ENCODE measurements at places on chromosomes 2 and 18.

- no peak overlapping the region for H3K4me3 ChIP-seq
- H3K27me3 ChIP-seq = no peaks in the 10 kb centered on the region
- peaks cover 88% of the 10 kb centered on the region for H3K36me3 ChIP-seq
- no peak for DNase-seq
- no peak overlapping the region for H3K27ac ChIP-seq
Measured at GRCh38 chr2:230788554-230789175, 76.0 kb downstream of the CAB39 start.

GRCh38 chr2:155748131-155748530 is 584.4 kb downstream of the NR4A2 start:
- DNase-seq = no peak
- H3K4me3 ChIP-seq = no peak overlapping the region
- H3K36me3 ChIP-seq = no peaks in the 10 kb centered on the region
- no peaks in the 10 kb centered on the region for H3K4me1 ChIP-seq
- H3K27me3 ChIP-seq = no peaks in the 10 kb centered on the region
- no peak overlapping the region for H3K27ac ChIP-seq

DNA sequence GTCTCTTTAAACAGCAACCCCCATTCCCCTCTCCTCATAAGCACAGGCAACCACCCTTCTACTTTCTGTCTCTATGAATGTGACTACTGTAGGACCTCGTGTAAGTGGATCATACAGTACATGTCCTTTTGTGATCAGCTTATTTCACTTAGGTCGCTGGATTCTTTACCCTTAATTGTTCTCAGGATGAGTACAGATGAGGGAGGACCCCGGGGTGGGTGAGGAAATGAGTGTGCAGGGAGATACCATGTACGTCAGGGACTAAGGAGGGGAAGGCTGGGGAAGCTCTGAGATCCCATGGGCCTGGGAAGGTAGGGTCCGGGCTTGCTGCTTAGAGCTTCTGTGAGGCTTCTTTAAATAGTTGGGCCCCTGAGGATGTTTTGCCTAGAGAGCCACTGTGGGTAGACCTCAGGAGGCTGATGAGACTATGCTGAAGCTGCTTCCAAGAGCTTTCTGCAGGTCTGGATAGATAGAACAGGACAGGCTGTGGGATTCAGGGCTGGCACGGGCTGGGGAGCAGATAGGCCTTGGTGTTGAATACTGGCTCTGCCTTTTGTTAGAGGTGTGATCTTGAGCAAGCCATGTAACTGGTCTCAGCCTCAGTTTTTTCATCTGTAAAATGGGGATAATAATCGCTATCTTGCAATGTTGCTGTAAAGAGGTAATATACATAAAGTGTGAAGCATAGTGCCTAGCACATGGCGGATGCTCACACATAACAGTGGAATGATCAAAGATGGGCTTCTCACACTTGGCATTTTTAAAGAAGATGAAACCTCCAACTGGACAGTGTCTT is 155.3 kb downstream of the PRKCE start:
- H3K27me3 ChIP-seq = no peaks in the 10 kb centered on the region
- peaks cover 1% of the 10 kb centered on the region for H3K4me1 ChIP-seq
- no peak for DNase-seq
- no peak overlapping the region for H3K27ac ChIP-seq
- no peak overlapping the region for H3K4me3 ChIP-seq

DNA sequence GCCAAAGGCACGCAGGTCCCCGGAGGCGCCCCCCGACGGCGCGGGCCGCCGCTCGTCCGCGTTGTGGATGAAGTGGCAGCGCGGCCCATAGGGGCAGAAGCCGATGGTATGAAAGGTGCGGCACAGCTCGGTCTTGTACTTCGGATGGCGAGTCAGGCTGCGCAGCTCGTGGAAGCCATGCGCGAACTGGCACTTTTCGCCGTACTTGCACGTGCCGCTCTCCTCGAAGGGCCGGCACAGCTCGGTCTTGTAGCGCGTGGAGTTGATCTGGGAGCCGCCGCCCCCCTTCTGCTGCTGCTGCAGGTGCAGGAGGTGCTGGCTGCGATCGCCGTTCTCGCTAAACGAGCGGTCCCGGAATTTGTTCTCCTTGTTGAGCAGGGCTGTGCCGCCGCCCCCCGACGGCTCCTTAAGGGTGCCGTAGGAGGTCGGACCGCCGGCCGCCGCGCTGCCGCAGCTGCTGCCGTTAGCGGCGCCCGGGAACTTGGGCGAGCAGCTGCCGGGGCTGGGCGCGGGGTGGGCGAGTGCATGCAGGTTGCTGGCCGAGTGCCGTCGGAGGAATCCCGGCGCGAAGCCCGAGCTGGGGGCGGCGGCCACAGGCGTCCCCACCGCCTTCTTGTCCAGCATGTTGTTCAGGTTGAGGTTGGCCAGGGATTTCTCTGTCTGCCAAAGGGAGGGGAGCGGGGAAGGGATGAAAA is 1.2 kb downstream of the ZFP36L2 start:
- H3K4me3 ChIP-seq = peak overlapping the region; percentile 89
- no peaks in the 10 kb centered on the region for H3K27me3 ChIP-seq
- peak overlapping the region; percentile 90 for H3K27ac ChIP-seq
- H3K4me1 ChIP-seq = peaks cover 38% of the 10 kb centered on the region
- DNase-seq = peak; percentile 69

GRCh38 chr18:22627506-22627905 is 209.8 kb upstream of the CTAGE1 start:
- no peak overlapping the region for H3K4me3 ChIP-seq
- H3K36me3 ChIP-seq = no peaks in the 10 kb centered on the region
- no peak for DNase-seq
- no peaks in the 10 kb centered on the region for H3K27me3 ChIP-seq

DNA sequence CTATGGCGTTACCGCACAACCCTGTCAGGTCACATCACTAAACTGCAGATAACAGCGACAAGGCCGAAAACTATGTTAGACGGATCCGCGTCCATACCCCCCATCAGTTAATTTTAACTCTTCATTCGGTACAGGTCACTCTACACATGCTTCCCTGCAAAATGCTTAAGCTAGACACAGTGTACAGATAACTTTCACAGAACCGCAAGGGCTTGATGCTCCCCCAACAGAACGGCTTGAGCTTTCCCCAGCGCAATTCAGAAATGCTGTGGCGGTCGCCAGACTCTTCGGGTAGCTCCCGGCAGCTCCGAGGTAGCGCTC is 283 bp upstream of the RBBP8 start:
- peak overlapping the region; percentile 97 for H3K4me3 ChIP-seq
- H3K27me3 ChIP-seq = peaks cover 3% of the 10 kb centered on the region
- peaks cover 24% of the 10 kb centered on the region for H3K4me1 ChIP-seq
- peak overlapping the region; percentile 90 for H3K27ac ChIP-seq
- no peak for DNase-seq
- H3K36me3 ChIP-seq = peaks cover 15% of the 10 kb centered on the region

DNA sequence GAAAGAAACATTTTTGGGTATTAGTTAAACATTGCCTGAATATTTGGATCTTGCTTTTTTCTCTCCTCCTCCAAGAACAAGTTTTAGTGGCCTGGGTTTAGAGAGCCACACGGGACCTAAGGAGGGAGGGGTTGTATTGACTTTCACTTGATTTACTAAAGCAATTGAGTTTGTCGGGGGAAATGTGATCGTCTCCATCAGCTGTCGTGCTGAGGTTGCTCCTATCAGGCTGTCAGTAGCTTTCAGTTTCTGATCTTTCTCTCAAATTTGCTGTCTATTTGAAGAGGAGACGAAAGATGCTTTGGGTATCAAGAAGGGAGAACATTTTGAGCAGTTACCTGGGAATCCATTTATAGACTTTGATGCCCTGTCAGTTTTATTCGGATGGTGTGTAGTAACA is 106.0 kb downstream of the SETBP1 start:
- H3K36me3 ChIP-seq = no peaks in the 10 kb centered on the region
- H3K27me3 ChIP-seq = peaks cover 7% of the 10 kb centered on the region
- no peak overlapping the region for H3K27ac ChIP-seq
- peaks cover 11% of the 10 kb centered on the region for H3K4me1 ChIP-seq
- H3K4me3 ChIP-seq = peak overlapping the region; percentile 13

DNA sequence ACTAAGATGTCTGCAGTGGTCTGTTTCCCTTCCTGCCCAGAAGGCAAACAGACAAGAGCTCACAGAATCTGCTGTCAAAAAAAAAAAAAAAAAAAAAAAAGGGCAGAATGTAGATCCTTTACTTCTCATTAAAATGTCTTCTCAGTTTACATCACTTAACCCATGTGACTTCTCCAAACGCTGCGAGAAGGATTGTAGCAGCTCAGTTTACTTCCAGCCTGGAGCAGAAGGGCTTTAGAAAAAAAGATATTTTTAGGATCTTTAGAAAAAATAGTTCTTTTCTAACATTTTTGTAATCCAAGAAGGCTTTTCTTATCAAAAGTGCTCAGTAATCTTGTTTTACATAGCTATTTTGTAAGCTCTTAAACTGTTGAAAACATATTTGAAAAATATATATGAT is 425.4 kb downstream of the CNTNAP5 start:
- H3K4me3 ChIP-seq = no peak overlapping the region
- no peaks in the 10 kb centered on the region for H3K4me1 ChIP-seq
- no peaks in the 10 kb centered on the region for H3K36me3 ChIP-seq
- no peak for DNase-seq
- no peak overlapping the region for H3K27ac ChIP-seq

DNA sequence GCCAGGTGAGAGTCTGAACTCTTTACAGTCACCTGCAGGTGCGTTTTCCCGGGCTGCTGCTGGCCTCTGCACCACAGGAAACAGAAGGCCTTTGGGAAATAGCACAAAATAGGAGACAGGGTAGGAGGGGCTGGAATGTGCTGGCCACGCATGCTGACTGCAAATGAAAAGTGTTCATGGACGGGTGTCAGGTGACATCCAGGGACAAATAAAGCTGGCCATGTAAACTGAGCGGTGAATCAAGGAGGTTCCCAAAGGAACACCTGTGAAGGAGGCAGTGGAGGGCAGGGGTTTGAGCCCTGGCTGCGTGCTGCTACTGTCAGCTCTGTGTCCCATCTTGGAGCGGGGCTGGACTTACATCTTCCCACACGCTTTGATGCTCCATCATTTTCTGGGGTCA is 42.4 kb upstream of the GBX2 start:
- no peak for DNase-seq
- H3K4me1 ChIP-seq = no peaks in the 10 kb centered on the region
- H3K27ac ChIP-seq = no peak overlapping the region
- no peaks in the 10 kb centered on the region for H3K27me3 ChIP-seq
- H3K36me3 ChIP-seq = no peaks in the 10 kb centered on the region
- no peak overlapping the region for H3K4me3 ChIP-seq

DNA sequence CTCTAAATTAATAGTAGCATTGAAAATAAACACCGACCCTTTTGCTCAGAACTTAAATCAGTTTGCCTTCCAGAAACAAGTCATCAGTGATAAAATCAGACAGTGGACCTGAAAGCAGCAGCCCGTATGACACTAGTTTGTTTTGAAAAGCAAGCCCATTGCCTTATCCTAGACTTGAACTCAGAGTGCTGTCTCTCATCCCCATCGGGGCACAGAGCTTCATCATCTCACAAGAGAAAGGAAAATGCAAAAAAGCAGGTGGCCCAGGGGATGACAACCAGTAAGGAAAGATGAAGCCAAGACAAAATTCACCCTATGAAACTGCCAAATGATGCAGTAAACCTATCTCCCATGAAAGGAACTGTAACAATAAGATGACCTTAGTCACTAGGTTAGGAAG is 71.2 kb downstream of the CERKL start:
- no peak overlapping the region for H3K27ac ChIP-seq
- DNase-seq = no peak
- no peak overlapping the region for H3K4me3 ChIP-seq
- H3K36me3 ChIP-seq = peaks cover 2% of the 10 kb centered on the region

GRCh38 chr2:239512054-239512453 is 111.2 kb upstream of the HDAC4 start:
- no peaks in the 10 kb centered on the region for H3K36me3 ChIP-seq
- no peaks in the 10 kb centered on the region for H3K27me3 ChIP-seq
- DNase-seq = no peak

- H3K36me3 ChIP-seq = no peaks in the 10 kb centered on the region
- no peak overlapping the region for H3K4me3 ChIP-seq
- DNase-seq = no peak
- no peak overlapping the region for H3K27ac ChIP-seq
Measured at GRCh38 chr18:30743033-30743432, 299.5 kb downstream of the DSC3 start.

All from T-helper 2 cell treated with Interferon-gamma antibody and Interleukin-4, amounts not matched to agents 5 μg/mL and 100 μg/mL, for 36 hours (primary cell).